Hepatocyte (in vitro differentiated cells): ENCODE measurements at places on chromosomes 7 and 10.

DNA sequence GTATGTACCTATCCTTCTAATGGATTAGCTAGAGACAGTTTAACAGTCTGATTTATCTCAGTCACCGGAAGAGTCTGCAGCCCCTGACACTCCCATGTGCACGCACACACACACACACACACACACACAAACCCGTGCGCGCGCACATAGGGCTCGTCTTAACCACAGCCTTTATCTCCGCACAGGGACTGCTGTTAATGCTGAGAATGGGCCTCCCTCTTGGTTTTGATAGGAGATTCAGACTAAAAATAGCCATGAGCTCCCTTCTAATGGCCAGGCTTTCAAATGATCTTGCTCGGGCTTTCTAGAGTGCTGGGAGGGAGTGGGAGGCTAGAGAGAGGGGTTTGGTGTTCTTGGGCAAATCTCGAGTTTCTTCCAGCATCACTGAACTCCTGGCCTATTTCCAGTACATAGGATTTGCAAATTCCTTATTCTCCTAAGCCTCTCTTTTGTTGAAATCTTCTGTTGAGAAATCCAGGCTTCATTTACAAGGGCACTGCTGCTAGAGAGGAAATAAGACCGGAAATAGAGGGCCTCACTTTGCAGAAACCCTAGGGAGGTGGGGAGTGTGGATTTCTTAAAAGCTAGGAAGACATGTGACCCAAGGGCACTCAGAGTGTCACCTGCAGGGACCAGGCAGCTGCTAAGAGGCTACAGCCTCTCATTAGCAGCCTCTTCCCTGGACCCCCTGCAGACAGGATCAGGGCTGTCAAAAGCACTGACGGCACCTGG is 2.4 kb downstream of the TMEM72 start:
- peak; percentile 37 for DNase-seq
- no peaks in the 10 kb centered on the region for H3K27me3 ChIP-seq
- H3K4me3 ChIP-seq, result no peak overlapping the region
- no peaks in the 10 kb centered on the region for H3K36me3 ChIP-seq
- H3K4me1 ChIP-seq, result peaks cover 22% of the 10 kb centered on the region

DNA sequence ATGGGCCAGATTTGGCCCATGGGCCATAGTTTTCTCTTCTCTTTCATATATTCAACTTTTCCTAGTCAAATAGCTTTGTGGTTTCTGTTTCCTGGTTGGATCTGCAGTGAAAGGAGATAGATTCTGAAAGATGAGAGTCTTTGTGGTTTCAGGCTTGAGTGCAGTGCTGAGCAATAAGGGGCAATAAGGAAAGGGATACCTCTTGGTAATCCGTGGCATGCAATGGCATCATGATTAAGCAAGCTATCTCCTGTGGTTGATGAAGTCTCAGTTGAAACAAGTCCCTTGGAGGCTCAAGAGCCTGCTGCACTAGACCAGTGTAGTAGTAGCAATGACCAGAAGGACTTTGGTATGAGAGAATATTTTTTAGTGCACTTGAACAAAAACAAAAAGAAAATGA is 187.7 kb upstream of the CNTNAP2 start:
- H3K4me1 ChIP-seq, result no peaks in the 10 kb centered on the region
- H3K4me3 ChIP-seq, result no peak overlapping the region
- DNase-seq, result no peak
- H3K27me3 ChIP-seq, result no peaks in the 10 kb centered on the region
- H3K36me3 ChIP-seq, result no peaks in the 10 kb centered on the region
- H3K27ac ChIP-seq, result no peak overlapping the region

DNA sequence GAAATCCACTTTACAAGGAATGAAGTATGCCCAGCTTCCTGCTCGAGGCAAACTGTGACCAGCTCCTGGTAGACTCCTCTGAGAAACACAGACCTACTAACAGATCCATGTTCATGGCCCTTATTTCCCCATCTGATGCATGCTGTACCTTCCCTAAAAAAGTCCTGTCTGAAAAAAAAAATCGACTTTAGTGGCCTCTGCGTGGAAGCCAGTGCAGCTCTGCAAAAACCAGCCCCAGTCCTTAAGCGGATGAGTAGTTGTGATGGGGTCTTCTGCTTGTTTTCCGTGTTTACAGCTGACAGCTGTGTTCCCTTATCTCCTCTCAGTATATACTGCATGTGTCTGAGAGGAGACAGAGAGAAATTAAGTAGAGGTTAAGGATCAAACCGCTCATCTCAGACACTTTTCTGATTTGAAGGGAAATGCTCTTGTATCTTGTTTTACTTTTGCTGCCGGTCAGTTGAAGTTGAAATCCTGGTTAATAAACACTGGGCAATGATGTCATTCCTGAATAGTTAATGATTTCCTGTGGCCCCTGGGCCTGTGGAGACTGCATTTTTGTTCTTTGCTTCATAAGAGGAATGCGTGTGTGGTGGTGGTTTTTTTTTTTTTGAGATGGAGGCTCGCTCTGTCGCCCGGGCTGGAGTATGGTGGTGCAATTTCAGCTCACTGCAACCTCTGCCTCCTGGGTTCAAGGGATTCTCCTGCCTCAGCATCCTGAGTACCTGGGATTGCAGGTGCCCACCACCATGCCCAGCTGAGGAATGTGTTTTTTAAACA is 67.6 kb downstream of the DOCK1 start:
- no peak overlapping the region for H3K4me3 ChIP-seq
- H3K4me1 ChIP-seq, result peaks cover 16% of the 10 kb centered on the region
- no peaks in the 10 kb centered on the region for H3K36me3 ChIP-seq

DNA sequence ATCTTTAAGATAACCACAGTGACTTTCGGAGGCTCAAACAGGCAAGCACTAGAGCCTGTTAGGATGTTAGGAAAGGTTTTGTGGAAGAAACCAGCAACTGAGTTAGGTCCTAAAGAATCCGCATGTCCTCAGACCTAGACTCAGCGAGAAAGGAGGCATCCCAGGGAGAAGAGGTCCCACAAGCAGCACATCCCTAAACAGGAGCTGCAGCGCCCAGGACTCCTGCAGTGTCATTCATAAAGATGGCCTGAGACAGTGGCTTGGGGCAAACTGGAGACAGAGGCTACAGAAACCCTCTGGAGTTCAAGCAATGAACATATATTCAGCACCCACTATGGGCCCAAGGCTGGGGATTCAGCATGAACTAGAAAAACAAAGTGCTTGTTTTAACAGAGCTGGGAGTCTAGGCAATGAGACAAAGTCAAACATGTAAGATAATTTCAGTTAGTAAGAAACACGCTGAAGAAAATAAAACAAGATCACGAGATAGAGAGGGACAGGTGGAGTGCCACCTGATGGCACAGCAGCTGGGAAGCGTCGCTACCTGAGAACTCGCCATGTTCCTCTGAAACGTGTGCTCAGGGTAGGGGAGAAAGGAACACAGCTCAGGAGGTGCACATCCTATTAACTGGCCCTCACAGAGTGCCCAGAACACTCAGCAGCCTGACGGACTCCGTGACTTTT is 48.1 kb downstream of the PARD3 start:
- no peak overlapping the region for H3K4me3 ChIP-seq
- H3K27me3 ChIP-seq, result no peaks in the 10 kb centered on the region
- no peaks in the 10 kb centered on the region for H3K36me3 ChIP-seq
- DNase-seq, result no peak
- no peak overlapping the region for H3K27ac ChIP-seq

GRCh38 chr7:2474224-2474623 is 2.0 kb downstream of the GRIFIN start:
- no peaks in the 10 kb centered on the region for H3K4me1 ChIP-seq
- no peak overlapping the region for H3K27ac ChIP-seq
- no peaks in the 10 kb centered on the region for H3K27me3 ChIP-seq
- no peak for DNase-seq
- no peak overlapping the region for H3K4me3 ChIP-seq

GRCh38 chr7:44887293-44887692 is 2.0 kb upstream of the PURB start:
- DNase-seq, result no peak
- H3K4me3 ChIP-seq, result no peak overlapping the region
- H3K27me3 ChIP-seq, result no peaks in the 10 kb centered on the region
- peaks cover 23% of the 10 kb centered on the region for H3K4me1 ChIP-seq

- peak overlapping the region; percentile 44 for H3K27ac ChIP-seq
- no peaks in the 10 kb centered on the region for H3K27me3 ChIP-seq
- H3K4me1 ChIP-seq, result peaks cover 4% of the 10 kb centered on the region
- no peak overlapping the region for H3K4me3 ChIP-seq
- no peaks in the 10 kb centered on the region for H3K36me3 ChIP-seq
These were observed 25.6 kb downstream of the BLVRA start for GRCh38 chr7:43784030-43784584.
